ENCODE measurements at places on chromosomes 7 and 10.

DNA sequence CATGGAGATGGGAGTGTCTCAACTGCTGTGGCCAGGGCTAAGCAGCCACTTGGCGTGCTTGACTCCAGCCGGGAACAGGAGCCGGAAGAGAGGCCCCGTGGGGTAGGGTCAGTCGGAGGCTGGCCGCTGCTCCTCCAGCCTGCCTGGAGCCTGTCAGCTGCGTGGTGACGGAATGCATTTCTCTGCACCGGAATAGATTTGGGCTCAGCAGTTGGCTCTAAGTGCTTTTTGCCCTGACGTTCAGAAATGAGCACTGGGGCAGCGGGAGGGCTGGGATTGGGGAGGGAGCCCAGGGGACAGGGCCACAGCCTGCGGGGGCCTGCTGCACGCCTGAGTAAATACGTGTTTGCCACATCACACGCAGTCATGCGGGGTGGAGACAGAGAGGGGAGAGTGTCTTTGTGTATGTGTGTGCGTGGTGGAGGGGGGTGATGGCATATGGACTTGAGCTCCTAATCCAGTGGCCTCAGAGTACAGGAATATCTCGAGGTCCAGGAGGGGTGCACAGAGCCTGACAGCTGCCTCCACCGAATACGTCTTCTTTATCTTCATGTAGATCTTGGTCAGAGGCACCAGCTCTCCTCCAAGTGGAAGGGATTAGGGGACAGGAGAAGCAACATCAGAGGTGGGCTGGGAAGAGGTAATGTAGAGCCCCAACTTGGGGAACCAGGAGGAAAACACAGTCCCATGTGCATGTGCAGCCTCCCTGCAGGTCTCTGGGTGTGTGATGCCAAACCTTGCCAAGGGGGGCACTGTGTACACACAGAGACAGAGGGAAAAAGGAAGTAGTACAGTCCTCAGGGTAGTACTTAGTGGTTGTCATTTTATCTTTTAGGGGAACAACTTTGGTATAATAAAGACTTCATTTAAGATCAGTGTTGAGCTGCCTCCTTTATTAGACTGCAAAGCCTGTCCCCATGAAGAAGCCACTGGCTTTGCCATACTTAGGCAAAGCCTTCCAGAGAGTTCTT, 151.4 kb downstream of the CDH23 start:
- DNase-seq = no peak

DNA sequence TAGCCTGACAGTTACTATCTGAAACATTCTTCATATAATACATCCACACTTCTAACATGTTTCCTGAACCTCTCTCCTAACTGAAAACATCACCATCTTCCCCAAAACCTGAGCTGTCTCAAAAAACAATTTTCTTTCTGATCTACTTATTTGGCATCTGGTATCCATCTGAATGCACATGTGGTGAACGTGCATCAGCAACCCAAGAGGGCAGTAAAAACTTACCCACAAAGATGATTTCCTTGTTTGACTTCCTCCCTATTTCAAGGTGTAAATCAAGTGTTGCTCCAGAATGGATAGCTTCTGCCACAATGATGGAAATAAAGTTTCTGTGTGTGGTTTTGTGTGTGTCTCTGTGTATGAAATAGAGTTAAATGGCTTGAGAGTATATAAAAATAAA, 500.4 kb downstream of the MAGI2 start:
- DNase-seq = no peak

- DNase-seq = no peak
Observed at GRCh38 chr7:7321681-7322080, 139.3 kb downstream of the C1GALT1 start.

DNA sequence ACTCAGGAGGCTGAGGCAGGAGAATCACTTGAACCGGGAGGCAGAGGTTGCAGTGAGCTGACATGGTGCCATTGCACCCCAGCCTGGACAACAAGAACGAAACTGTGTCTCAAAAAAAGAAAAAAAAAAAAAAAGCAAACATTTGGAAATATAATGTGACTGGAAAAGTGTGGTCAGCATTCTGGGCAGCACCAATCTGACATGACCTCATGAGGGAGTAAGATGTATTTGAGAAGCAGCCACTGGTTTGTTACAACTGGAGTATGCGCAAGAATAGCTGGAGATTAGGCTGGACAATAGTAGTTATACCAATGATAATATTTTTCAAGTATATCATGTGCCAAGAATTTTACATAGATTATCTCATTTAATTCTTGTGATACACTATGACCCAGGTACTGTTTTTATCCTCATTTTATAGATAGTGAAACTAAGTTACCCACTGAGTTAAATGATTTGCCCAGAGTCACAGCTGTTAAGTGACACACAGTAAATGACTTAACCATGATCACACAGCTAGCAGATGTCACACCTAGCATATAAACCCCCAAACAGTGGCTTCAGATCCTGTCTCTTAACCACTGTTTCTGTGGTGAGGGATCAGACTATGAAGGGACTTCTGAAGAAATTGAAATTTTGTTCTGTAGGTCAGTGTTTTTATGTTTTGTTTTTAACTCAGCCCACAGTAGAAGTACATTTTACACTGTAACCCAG, 11.1 kb downstream of the MCU start:
- no peak for DNase-seq

- no peak for DNase-seq
Observed at GRCh38 chr10:21733710-21734109, 199.7 kb downstream of the MLLT10 start.

- no peak for DNase-seq
Observed at GRCh38 chr7:120731271-120731670, 126.7 kb downstream of the TSPAN12 start.

DNA sequence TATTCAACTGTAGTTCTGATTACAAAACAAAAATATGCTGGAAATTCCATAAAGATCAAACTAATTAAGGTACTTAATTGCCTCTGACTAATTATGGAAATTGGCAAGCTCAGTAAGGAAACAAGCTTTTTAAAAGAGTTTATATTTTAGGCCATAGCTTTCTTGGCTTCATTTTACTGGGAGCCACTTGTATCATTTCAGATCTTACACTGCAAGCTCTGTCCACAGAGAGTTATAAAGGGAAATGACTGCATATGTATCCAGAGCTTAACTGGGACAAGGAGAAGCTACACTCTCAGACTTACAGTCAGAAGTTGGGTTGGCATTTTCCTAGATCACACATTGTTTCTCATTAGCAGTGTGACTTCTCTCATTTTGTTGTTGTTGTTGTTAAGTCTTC, 92.4 kb downstream of the LRRN3 start:
- no peak for DNase-seq

- DNase-seq = no peak
Observed at GRCh38 chr10:22792161-22792560, 77.8 kb upstream of the PIP4K2A start.

DNA sequence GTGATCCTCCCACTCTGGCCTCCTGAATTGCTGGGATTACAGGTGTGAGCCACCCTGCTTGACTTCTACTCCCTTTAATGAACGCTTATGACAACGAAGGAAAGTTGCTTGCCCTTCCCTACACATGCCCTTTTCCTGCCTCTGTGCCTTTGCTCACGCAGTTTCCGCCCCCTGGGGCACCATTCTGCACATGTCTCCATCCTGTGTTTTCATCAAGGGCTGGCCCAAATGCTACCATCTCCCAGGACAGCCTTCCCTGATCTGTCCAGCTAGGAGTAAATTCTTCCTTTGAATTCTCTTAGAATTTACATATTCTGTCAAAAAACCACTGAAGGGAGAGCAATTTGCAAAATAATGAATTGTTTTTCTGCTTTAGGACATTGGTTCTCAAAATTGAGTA, 50.0 kb upstream of the KMT2C start:
- DNase-seq = no peak

DNA sequence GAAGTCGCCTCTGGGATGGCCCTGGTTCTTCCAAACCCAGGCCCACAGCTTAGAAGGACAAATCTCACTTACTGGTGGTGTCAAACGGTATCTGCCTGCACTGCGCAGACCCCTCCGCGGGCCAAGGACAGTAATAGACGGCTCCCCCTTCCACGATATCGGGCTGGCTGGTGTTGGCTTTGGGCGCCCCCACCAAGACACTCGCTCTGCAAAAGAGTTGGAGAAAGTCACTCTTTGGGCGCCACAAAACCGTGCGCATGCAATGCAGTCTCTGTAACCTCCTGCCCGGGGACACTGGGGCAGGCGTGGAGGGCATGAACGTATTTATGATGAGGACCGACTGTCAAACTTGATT, 1.1 kb downstream of the ITGA8 start:
- DNase-seq = peak; percentile 9

GRCh38 chr7:149588930-149589329, 91.3 kb upstream of the ZNF746 start:
- no peak for DNase-seq

Measured in T-helper 2 cell (primary cell).